IPS-NIHi11 (cell line): ENCODE measurements at places on chromosomes 2 and 18.

GRCh38 chr2:235206980-235207579, 255.3 kb downstream of the SH3BP4 start:
- DNase-seq: no peak

DNA sequence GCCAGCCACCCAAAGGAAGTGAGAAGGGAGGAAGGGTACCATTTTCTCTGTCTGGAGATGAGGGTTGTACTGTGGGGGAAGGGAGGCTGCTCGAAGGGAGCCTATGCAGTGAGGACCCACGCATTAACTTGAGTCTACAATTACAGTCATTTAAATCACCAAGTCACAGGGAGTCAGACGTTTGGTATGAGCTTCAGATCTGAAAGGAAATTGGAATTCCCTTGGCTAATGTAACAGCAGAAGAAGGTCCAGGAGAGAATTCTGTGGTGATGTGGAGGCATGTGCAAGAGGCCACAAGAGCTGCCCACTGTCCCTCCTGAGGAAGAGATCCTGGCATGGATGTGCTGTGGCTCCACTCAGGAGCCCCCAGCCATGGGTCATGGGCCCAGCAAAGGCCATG, 22.5 kb downstream of the DAPL1 start:
- no peak for DNase-seq

DNA sequence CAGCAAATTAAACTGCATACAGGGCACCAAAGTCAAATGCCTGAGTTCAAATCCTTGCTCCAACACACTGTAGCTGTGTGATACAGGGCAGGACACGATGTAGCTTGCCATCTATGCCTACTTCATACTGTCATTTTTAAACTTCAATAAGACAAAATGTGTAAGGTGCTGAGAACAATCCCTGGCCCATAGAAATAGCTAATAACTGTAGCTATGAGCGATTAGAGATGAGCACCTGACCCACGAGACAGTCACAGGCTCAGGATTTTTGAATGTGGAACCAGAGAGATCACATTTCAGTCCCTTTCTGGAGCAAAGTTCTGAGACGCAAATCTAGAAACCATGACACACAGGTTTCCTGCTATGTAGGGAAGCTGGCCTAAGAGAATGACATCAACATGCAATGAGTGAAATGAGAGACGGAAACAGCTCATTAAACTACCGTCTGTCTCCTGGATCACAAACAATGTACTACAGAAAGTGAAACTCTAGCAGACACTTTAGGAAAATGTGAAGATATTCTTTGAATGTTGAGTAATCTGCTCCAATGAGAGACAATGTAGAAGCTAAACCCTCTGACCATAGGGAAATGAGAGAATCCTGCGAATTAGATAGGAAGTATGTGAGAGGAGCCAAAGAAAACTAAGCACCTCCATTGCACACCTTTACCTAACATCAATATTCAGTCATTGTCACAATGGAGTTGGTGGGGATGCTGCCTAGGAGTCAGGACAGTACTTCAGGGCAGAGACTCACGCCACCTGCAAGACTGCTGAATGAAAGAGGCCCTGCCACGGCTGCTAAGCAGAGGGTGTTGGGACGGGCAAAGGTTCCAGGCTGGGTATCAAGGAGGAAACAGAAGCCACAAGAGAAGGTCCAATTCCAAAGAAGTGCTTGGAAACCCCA, 25.5 kb downstream of the B4GALT6 start:
- DNase-seq: no peak

DNA sequence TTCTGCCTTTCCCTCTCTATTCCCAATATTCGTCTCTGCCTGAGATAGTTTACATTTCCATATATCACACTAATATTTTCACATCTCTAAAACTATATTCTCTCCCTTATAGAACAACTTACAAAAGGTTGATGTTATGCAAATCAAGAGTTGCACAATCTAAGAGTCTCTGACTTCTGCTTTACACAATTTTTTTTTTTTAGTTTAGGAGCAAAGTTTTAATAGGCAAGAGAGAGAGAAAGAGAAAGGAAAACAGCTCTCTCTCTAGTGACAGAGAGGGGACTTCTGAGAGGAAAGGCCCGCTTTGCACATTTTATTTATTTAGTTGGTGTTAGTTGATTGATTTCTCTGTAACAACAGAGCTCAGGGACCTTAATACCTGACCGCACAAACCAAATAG, 380.2 kb downstream of the TXNL1 start:
- no peak for DNase-seq

GRCh38 chr18:63523660-63524059, 18.5 kb upstream of the SERPINB12 start:
- no peak for DNase-seq

DNA sequence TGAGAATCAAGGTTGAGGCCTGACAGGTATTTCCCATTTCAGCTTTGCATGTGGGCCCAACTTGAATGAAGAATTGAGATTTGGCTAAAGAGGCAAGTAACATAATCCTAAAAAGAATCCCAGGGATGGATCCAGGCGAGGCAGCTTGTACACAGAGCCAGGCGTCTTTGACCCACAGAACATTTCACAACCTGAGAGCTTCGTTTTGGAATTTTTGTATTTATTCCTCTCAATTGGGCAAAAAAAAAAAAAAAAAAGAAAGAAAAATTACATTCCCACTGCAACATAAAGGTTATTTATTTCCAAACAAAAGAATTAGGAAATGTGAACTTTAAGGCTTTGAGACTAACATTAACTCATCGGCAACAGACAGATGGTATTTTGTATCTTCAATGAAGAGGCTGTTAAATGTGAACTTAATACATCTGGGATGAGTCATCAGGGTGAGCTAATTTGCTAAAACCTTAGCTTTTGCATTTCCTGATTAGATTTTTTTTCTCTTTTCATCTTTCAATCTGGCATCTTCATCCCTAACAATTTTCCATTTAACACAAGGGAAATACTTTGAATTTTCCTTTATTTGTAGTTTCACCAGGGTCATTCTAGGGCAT, 478.5 kb upstream of the TNP1 start:
- DNase-seq: no peak

- DNase-seq: no peak
These were observed 239.9 kb upstream of the ID2 start for GRCh38 chr2:8441986-8442385.

- no peak for DNase-seq
These were observed 1624.2 kb downstream of the LRP1B start for GRCh38 chr2:140506606-140507005.

DNA sequence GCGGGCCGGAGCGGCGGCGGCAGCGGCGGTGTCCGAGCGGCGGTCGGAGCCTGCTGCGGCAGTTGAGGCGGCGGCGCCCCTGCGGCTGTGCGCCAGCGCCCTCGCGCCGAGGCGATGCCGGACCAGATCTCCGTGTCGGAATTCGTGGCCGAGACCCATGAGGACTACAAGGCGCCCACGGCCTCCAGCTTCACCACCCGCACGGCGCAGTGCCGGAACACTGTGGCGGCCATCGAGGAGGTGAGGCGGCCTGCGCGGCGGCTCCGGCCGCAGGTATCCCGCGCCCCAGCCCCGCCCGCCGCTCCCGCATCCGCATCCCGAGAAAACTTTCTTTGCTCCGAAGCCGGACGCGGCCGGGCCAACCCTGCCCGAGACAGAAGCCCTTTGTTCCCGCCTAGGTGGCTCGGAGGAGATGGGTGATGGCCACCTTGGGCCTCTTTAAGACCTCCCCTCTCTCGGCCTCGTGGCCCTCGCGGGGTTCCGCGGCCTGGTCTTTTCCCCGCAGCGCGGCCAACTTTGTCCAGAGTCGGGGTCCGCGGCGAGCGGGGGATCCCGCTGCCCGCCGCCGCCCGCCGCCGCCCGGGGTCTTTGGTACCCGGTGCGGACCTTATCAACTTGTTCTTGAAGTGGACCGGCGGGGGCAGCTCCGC, 504 bp downstream of the ASAP2 start:
- peak; percentile 49 for DNase-seq

GRCh38 chr2:191006997-191007783, 6.8 kb downstream of the STAT1 start:
- DNase-seq: no peak

- DNase-seq: no peak
These were observed 74.8 kb upstream of the RIOK3 start for GRCh38 chr18:23378302-23378686.

- DNase-seq: peak; percentile 11
These were observed 16.9 kb downstream of the CROCC2 start for GRCh38 chr2:240922982-240923537.

GRCh38 chr18:76005632-76006208, 489.3 kb downstream of the ZNF516 start:
- DNase-seq: no peak

- peak; percentile 60 for DNase-seq
These were observed 43.3 kb downstream of the FER1L5 start for GRCh38 chr2:96685577-96686459.

- no peak for DNase-seq
These were observed 114.3 kb downstream of the TMEM17 start for GRCh38 chr2:62391696-62392095.
